ENCODE measurements at places on chromosomes 6 and 20.

DNA sequence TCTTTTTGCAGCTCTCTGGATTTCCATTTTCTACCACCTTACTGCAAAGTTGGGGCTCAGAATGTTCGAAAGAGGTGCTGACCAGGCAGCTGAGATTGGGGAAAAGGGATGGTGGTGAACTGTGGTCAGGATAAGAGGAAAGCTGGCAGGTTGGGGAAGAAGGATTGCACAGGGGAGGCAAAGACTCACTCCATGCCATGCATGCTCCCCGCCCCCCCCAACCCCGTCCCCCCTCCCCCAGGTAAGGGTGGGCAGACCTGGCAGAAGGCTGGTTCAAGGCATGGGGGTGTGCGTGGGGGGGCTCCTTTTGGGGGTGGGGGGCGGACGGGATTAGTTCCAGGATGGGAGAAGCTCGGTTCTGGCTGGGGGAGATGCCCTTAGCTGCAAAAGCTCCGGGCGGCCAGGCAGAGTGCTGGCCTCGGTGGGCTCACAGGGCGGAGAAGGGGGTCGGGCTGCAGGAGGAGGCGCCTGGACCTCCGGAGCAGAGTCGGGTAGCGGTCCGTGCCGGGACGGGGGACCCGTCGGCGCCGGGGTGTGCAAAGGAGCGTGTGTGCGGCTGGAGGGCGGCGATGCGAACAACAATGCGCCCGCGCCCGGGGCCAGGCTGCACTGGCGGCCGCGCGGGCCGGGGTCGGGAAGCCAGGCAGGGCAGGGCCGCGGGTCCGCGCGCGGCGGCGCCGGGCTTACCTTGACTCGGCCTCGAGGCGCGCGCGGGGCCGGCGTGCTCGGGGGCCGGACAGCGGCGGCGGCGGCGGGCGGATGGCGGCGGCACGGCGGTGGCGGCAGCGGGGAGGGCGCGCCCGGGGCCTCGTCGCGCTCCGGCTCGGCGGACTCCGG lies 880 bp downstream of the ADNP start:
- DNase-seq, result no peak

- no peak for DNase-seq
These were observed 25.0 kb upstream of the FAM217A start for GRCh38 chr6:4103929-4104328.

GRCh38 chr20:63501818-63502670 lies 3.2 kb upstream of the EEF1A2 start:
- DNase-seq, result peak; percentile 61

- DNase-seq, result no peak
These were observed 15.9 kb downstream of the NDUFAF5 start for GRCh38 chr20:13800728-13801134.

DNA sequence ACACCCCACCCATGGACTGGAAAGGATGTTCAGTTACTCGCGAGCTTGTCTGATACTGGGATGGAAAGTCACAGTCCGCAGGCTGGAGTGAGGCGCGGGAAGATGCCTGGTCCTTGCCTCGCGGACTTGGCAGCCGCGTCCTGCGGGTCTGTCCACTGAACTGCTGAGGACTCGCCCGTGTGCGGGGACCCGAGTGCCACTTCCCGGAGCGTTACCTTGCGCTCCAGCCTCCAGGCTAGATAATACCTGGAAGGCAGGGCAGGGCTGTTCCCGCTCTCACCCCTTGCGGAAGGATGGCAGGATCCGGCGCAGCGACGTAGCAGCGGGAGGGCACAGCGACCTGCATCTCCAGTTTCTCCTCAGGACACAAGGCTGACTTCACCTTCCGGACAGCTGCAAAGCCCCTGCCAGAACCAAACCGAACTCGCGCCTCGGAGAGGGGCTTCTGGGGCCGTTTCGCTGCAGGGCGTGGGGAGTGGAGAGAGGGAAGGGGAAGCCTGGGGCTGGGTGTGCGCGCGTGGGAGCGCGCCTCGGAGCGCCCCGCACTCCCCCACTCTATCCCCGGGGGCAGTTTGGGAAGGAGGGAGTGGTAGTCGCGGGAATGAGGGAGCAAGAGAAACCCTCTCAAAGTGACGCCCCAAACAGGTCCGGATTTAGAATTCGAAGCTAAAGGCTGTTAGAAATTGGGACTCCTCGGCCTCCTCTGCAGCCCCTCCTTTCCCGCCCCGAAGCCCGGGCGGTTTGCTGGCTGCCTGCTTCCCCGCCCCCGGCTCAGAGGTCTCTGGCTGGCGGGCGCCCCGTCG lies at the start of gene KCNQ5:
Gene KCNQ5, plus strand, starts transcription at position 774 of the 803 bp plus-strand sequence.
- DNase-seq, result no peak

- DNase-seq, result no peak
These were observed 8.9 kb upstream of the QKI start for GRCh38 chr6:163405412-163406309.

GRCh38 chr20:36856195-36856594 lies 19.7 kb upstream of the TLDC2 start:
- DNase-seq, result no peak

DNA sequence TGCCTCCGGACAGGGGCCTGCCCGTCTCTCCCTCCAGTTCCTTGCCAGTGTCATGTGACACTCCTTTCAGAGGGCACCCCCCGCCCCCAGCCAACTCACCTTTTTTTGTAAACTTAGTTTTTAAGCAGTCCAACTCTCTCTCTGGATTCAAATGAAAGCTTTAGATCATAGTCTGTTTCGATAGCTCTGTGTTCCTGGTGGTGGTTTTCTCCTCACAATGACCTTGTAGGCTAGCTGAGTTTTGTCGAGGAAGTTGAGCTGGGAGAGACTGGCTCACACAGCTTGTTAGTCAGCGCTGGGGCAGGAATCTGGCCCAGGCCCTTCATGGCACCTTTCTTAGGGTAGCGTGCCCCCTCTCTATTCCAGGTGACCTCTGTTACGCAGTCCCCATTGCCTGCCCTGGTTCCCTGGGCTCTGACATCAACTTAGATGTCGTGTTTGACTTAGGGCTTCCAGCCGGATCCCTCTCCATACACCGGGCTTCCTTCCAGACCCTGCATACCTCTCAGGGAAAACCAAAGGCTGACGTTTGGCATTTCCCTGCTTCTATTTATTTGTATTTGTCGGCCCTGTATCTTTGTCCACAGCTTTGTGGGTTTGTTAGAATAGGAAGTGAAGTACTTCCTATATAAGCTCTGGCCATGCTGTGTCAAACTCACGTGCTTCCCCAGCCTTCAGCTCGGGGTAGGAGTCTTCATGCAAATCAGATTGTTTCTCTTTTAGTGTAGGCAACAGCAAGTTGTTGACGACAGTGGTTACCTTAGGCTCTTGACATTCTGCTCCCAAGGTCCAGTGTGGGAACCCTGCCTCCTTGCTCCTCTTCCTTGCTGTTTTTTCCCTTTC lies 12.7 kb downstream of the IGF2R start:
- DNase-seq, result no peak

- DNase-seq, result no peak
These were observed 115.2 kb downstream of the SASH1 start for GRCh38 chr6:148457843-148458159.

- DNase-seq, result no peak
These were observed 80.0 kb upstream of the ATXN1 start for GRCh38 chr6:16841241-16841640.

GRCh38 chr6:95581073-95581472 lies 3.7 kb downstream of the MANEA start:
- DNase-seq, result no peak

DNA sequence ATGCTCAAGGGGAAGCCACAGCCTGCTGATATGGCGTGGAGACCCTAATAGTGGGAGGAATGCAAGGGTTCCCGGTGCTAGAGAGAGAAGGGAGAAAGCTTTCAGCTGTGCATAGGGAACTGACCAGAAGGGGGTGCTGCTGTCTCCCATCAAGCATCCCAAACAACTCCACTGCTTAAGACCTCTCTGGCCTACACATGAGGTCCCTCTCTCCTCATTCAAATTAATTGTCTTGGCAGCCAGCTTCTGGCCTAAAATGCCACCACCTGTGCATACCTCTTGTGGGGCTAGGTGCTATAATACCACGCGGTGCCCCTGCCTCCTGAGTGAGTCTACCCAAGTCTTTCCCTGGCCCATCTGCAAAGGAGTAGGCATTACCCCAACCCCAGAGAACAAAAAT lies 14.5 kb downstream of the ADISSP start:
- peak; percentile 69 for DNase-seq

- DNase-seq, result no peak
These were observed 22.0 kb downstream of the FIG4 start for GRCh38 chr6:109713097-109713496.

- no peak for DNase-seq
These were observed 677 bp upstream of the ZBTB24 start for GRCh38 chr6:109483735-109484057.

GRCh38 chr20:18728165-18728869 lies 85.3 kb upstream of the SCP2D1 start:
- DNase-seq, result no peak

GRCh38 chr20:50654904-50655303 lies 36.4 kb downstream of the RIPOR3 start:
- no peak for DNase-seq

- DNase-seq, result no peak
These were observed 128.0 kb downstream of the RFPL4B start for GRCh38 chr6:112475083-112475482.

GRCh38 chr6:39053016-39053624 lies 4.5 kb downstream of the GLP1R start:
- DNase-seq, result no peak

- peak; percentile 66 for DNase-seq
These were observed at the start of gene FAXC for GRCh38 chr6:99349171-99350141. TSS of gene FAXC (minus strand) at chr6:99349674. CDS start at chr6:99349372, 302 bp downstream.

DNA sequence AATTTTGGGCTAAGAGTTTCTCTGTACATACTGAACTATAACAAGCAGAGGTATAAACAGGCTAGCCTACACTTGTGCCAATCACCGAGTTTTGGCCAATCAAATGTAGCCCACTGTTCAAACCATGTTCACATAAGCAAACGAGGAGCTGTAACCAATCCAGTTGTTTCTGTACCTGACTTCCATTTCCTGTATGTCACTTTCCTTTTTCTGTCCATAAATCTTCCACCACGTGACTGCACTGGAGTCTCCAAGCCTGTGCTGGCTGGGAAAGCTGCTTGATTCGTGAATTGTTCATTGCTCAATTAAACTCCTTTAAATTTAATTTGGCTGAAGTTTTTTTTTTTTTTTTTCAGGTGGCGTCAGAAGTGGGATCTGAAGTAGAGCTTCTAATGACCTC lies 332.9 kb downstream of the RNF144B start:
- no peak for DNase-seq

DNA sequence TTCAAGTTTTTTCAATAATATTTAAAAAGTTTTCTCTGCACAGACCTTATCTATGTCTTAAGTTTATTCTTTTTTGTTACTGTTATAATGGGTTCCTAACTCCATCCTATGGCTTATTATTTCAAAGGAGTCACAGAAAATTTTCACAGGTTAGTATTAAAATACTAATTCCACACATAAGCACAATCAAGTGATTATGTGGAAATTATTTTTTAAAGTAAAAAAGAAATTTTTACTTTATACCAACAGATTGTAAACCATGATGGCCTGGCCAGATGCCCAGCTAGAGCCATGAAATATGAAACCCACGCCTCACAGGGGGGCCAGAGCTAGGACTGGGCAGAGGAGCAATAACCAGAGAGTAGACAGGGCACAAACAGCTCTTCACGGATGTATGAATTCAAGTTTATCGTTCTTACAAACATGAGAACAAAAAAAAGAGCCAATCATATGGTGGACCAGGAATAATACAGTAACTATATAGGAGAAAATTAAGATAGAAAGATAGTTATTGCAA lies 34.0 kb downstream of the NUDT3 start:
- DNase-seq, result peak; percentile 60

- DNase-seq, result no peak
These were observed 44.9 kb downstream of the LRFN2 start for GRCh38 chr6:40542175-40542764.

DNA sequence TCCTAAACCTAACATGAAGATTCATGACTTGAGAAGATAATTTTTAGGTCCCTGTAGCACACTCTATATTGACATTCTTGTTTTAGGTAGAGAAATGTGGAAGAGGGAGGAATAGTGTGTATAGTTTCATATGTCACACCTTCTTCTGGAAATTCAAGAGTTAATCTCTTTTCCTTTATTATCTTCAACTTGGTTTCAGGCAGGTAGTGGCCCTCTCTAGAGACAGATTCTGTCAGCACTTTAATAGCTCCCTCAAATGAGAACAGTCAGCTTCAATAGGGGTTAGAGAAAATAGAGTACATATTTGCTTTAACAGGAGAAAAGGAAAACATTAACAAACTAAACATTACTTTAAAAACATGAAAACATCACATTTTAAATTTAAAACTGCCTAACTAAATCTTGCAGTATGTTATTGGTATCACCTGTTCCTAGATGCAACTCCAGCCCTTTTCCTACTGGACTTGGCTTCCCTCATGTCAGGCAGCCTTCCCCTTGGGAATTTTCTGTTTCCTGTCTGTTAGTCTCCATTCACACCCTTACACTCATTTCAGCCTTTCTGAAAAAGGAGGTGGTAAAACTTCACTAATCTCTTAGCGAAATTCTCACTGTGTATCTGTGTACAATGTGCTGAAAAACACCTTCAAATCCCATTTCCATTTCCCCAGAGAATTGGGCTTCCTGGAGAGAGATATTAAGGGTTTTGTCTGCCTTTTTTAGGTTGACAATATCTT lies 192.3 kb upstream of the RNF217 start:
- no peak for DNase-seq

DNA sequence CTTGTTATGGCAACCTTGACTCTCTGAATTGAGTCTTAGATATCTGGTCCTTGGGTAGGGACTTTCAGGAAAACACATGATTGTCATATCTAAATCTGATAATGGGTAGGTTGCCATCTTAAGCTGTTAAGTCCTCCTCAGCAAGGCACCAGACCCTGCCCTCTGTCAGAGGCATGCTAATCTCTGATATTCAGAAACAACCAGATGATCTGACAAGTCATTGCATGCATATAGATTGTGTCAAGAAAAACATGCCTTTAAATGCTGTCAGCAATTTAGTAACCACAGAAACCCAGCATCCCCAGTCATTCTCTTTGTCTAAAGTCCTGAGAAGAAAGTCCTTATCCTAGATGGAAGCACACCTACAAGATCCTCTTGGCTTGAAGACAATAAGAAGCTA lies 149.1 kb downstream of the EDN1 start:
- DNase-seq, result no peak

DNA sequence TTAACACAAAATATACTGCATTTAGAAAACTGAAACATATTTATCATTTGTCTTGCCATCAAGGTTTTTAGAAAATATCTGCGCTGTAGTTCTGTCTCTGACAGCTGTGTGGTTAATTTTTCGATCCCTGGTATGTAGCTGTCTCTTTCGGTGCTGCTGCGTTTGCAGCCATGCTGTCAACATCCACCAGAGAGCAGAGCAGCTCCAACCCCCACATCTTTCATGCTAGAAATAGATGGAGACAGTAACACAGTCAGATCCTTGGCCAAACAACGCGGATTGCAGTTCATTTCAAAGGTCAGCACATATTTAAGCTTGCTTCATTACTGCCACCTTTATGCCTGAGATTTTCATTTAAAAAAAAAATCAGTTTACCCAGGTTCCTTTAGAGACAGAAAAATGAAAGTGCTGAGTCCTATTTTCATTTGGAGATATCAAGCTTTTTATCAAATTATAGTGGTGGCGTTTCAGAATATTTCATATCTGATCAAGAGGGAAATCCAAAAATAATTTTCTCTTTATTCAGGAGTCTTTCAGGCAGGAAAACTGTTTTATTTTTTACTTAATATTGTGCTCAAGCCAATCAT lies 157.7 kb upstream of the MMS22L start:
- peak; percentile 64 for DNase-seq

Data from HEK293T (cell line).